Breast epithelium (tissue), 4 donors: ENCODE measurements at places on chromosomes 16 and 17. TPM values are rescaled to one million over a fixed set of nuclear protein-coding genes. Genes with fewer than 3 reads are reported as not detected.

DNA sequence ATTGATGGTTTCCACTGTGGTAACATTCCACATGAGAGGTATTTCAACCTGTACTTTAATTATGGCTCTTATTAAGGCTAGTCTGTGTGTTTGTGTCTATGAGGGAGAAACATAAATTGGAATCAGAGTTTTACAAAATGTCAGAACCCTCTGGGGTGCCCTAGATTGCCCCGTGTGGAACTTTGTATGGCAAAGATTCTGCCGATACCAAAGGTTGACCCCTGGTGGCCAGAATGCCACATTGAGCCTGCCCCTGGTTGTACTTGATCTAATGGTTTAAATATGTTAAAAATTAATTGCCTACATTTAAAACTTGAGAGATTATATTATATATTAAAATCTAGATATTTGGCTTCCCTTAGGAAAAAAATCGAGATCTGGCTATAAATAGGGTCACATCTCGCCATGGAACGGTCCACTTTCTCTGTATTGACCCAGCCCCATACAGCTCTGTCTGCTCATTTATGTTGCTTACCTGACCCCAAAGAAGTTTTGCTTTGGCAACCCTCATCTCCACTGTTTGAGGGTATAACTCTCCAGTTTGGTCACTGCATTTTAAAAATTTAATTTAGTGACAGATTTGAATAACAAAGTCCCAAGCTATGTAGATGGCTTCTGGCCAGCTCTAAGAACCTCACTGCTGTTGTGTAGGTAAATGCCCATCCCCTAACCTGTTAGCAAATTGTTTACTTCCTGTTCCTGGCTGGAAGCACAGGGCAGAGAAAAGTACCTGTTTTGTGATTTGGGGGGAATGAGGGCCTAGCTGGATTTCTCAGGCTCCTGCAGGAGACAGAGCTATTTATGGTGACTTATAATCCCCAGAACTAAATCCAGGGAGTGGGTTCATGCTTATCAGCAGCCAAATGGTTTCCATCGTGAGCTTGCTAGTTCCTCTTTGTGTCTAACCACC is 95.0 kb downstream of the PLCG2 start:
- no peaks in the 10 kb centered on the region for H3K36me3 ChIP-seq
- H3K4me1 ChIP-seq = no peaks in the 10 kb centered on the region
- no peak for DNase-seq
- H3K27ac ChIP-seq = no peak overlapping the region
- H3K4me3 ChIP-seq = no peak overlapping the region

DNA sequence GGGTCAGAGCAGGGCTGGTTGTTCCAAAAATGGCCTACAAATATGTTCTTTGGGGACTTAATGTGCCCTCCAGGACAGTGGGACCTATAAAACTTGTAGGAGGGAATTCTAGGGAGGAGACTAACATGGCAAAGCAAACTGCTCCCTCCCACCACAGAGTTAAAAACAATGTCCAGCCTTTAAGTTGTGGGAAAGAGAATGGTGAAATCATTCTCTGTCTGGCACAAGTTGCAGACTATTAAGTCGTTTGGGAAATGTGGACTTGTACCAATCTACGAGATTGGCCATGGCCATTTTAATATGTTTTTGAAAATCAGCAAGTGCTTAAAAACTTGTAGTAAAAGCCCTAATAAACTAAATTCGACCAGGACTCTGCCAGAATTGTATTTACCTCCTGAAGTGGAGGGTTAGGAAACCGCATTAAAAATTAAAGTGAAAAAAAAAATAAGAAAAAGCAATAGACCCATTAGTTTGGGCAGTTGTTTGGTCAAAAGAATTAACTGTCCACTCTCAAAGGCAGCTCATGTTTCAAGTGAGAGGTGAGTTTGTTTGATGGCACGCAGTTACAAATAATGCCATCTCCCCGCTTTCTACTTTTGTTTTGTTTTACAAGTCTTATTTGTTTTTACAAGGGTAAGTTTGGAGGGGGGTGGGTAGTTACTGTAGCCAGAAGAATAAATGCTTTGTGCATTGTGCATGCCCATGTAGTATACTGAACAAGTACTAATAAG is 32.4 kb downstream of the ANKFN1 start:
- no peaks in the 10 kb centered on the region for H3K4me1 ChIP-seq
- DNase-seq = no peak
- H3K4me3 ChIP-seq = no peak overlapping the region
- H3K36me3 ChIP-seq = no peaks in the 10 kb centered on the region
- H3K27me3 ChIP-seq = no peaks in the 10 kb centered on the region

The OR3A3 gene
- total RNA-seq = not detected

The FAM117A gene
- 8.0 TPM for total RNA-seq

The CDC6 gene
- 0.29 TPM for total RNA-seq

DNA sequence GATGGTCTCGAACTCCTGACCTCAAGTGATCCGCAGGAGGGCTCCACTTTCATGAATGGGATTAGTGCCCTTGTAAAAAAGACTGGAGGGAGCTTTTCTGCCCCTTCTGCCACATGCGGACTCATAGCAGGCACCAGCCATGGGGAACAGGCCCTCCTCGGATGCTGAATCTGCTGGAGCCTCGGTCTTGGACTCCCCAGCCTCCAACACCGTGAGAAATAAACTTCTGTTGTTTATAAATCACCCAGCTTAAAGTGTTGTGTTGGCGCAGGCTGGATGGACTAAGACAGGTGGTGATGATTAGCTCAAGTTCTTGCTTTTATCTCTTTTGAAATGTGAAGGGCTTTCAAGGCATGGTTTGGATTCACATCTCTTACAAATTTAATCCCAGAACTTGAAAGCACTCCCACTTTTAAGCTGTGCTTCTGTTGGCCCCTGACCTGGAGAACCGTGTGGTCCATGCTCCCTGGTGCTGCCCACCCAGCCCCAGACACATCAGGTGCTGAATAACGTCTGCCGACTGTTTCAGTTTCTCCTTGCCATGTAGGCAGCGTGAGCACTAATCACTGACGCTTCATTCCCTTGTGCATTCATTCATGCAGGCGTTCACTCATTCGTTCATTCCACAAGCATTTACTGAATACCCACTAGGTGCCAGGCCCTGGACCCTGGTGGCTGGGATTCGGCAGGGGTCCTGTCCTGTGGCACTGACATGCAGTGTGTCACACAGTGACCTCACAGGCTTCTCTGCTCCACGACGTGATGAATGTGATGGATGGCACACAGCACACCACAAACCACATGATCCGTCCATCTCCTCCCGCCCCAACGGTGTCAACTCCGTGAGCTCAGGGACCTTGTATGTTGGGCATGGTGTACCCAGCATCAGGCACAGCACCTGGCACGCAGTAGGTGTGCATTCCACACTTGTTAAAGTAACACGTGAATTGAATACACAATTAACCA is 8.9 kb downstream of the CIBAR2 start:
- no peak overlapping the region for H3K27ac ChIP-seq
- no peak overlapping the region for H3K4me3 ChIP-seq
- no peaks in the 10 kb centered on the region for H3K36me3 ChIP-seq
- H3K27me3 ChIP-seq = no peaks in the 10 kb centered on the region

DNA sequence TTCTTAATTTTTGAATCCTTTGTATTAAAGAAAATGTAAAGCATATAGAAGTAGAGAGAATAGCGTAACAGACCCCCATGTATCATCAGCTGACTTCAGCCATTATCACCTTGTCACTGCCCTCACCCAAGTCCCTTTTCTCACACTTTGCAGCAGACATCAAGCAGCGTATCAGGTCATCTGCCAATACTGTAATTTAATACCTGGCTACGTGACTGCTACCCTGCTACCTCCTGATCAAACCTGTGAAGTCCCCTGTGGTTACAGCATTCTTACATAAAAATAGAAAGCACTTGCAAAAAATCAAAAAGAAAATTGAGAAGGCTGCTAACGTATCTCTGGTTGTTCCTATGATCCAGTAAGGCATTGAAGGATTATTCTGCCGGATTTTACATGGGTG is 96.4 kb downstream of the PLCG2 start:
- no peaks in the 10 kb centered on the region for H3K4me1 ChIP-seq
- no peaks in the 10 kb centered on the region for H3K36me3 ChIP-seq
- no peak overlapping the region for H3K27ac ChIP-seq
- no peak for DNase-seq
- H3K4me3 ChIP-seq = no peak overlapping the region

The GSG1L gene
- total RNA-seq = not detected

GRCh38 chr17:22669721-22670120 is 977.4 kb downstream of the KCNJ18 start:
- no peak overlapping the region for H3K27ac ChIP-seq
- H3K36me3 ChIP-seq = no peaks in the 10 kb centered on the region
- no peak overlapping the region for H3K4me3 ChIP-seq
- DNase-seq = no peak
- H3K4me1 ChIP-seq = no peaks in the 10 kb centered on the region

The BEAN1 gene
- total RNA-seq = not detected

- H3K4me3 ChIP-seq = no peak overlapping the region
- no peak for DNase-seq
- H3K36me3 ChIP-seq = no peaks in the 10 kb centered on the region
- no peaks in the 10 kb centered on the region for H3K4me1 ChIP-seq
- no peak overlapping the region for H3K27ac ChIP-seq
- no peaks in the 10 kb centered on the region for H3K27me3 ChIP-seq
These were observed 9.1 kb downstream of the SLC7A6 start for GRCh38 chr16:68273459-68273858.

The CRISPLD2 gene
- 386 TPM for total RNA-seq

GRCh38 chr16:63617990-63618763 is 1503.7 kb downstream of the CDH11 start:
- no peak overlapping the region for H3K27ac ChIP-seq
- no peaks in the 10 kb centered on the region for H3K36me3 ChIP-seq
- no peaks in the 10 kb centered on the region for H3K4me1 ChIP-seq
- H3K27me3 ChIP-seq = no peaks in the 10 kb centered on the region
- peak overlapping the region; percentile 65 for H3K4me3 ChIP-seq
- DNase-seq = no peak

The GGNBP2 gene
- 84.0 TPM for total RNA-seq

The STH gene
- total RNA-seq = not detected

DNA sequence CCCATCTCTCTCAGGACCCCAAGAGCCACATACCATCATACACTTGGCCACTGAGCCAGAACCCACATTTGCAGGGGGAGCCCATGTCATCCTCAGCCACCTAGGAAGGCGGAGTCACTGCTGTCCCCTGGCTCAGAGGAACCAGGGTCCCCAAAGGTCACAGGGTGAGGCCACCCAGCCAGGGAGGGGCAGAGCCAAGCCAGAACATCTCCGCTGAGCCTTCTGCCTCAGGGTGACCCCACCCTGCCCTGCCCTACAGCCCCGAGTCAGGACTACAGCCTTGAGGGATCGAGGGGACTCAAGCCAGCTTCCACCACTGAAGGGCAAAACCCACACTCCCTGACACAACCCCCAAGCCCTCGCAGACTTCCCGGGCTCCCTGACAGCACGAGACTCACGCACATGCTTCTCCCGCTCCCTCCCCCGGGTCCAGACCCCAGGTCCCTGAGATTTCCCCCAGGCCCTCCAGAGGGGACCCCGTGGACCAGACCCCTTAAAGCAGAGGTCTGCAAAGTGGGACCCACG is 17.4 kb downstream of the PIEZO1 start:
- no peak for DNase-seq
- H3K4me1 ChIP-seq = peaks cover 54% of the 10 kb centered on the region

DNA sequence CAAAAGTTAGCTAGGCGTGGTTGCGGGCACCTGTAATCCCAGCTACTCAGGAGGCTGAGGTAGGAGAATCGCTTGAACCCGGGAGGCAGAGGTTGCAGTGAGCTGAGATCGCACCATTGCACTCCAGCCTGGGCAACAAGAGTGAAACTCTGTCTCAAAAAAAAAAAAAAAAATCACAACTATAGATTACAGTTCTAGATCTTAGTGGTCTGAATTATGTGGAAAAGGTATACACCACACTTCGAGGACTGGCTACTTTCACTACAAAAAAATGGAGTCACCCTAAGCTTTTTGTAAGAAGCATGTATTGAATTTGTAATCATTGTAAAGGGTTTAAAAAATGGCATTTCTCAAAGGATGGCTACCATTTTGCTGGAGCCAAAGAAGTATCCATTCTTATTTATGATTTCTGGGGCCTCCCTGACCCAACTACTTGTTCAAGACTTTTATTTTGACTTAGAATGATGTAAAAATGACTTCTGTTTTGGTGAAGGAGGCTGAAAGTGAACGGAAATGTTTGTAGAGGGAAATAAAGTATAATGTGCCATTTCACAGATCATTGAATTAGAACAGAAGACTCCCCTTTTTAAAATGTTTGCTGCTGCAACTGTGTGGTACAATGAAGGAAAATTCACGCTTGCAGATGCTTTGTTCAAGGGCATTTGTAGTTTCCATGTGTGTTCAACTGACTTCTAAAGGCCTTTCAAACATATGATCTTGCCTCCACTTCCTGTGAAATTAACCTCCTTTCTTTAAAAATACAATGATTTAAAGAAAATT is 37.1 kb upstream of the NOL11 start:
- no peak overlapping the region for H3K4me3 ChIP-seq
- H3K4me1 ChIP-seq = no peaks in the 10 kb centered on the region
- DNase-seq = no peak
- no peaks in the 10 kb centered on the region for H3K36me3 ChIP-seq

The SLFN14 gene
- total RNA-seq = not detected

The ADORA2B gene
- 5.6 TPM for total RNA-seq

- H3K4me1 ChIP-seq = no peaks in the 10 kb centered on the region
- no peak overlapping the region for H3K4me3 ChIP-seq
- no peak overlapping the region for H3K27ac ChIP-seq
- H3K27me3 ChIP-seq = no peaks in the 10 kb centered on the region
These were observed 451.1 kb downstream of the HS3ST3B1 start for GRCh38 chr17:14752011-14752410.

The KRT40 gene
- 0.29 TPM for total RNA-seq

GRCh38 chr16:3113765-3114479 is 1.5 kb downstream of the ZNF205 start:
- no peak overlapping the region for H3K27ac ChIP-seq
- H3K27me3 ChIP-seq = no peaks in the 10 kb centered on the region
- H3K36me3 ChIP-seq = no peaks in the 10 kb centered on the region
- peak overlapping the region; percentile 94 for H3K4me3 ChIP-seq

- no peak for DNase-seq
- H3K4me3 ChIP-seq = no peak overlapping the region
- H3K4me1 ChIP-seq = no peaks in the 10 kb centered on the region
- no peak overlapping the region for H3K27ac ChIP-seq
These were observed 18.2 kb downstream of the IRX3 start for GRCh38 chr16:54268340-54268739.

GRCh38 chr17:15249487-15249886 is 15.6 kb downstream of the PMP22 start:
- H3K36me3 ChIP-seq = no peaks in the 10 kb centered on the region
- H3K4me3 ChIP-seq = no peak overlapping the region
- H3K27me3 ChIP-seq = no peaks in the 10 kb centered on the region
- H3K27ac ChIP-seq = no peak overlapping the region
- no peak for DNase-seq
